Right hindlimb (tissue), 1 donor: ENCODE measurements at places on chromosomes 12 and 14.

- no peak for DNase-seq
These were observed 356.2 kb downstream of the SNAPC1 start for GRCh38 chr14:62118461-62118860.

DNA sequence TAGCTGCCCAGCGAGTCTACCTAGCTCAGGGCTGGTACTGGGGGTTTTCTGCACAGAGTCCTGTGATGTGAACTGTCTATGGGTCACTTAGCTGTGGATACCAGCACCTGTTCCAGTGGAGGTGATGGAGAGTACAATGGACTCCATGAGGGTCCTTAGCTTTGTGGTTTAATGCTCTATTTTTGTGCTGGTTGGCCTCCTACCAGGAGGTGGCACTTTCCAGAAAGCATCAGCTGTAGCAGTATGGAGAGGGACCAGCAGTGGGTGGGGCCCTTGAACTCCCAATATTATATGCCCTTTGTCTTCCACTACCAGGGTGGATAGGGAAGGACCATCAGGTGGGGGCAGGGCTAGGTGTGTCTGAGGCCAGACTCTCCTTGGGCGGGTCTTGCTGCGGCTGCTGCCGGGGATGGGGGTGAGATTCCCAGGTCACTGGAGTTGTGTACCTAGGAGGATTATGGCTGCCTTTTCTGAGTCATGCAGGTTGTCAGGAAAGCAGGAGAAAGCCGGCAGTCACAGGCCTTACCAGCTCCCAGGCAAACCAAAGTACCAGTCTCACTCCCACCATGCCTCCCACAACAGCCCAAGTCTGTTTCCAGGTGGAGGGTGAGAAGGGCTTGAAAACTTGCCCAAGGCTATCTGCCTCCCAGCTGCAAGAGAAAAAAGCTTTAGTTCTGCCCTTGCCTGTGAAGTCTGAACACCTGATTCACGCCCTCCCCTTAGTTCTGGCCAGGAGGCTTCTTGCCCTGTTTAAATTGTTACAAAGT is 163.0 kb upstream of the NUDT4 start:
- no peak for DNase-seq

GRCh38 chr14:57712102-57712501 is 153.8 kb downstream of the SLC35F4 start:
- no peak for DNase-seq

- DNase-seq, result no peak
These were observed 139.1 kb downstream of the ERC1 start for GRCh38 chr12:1130164-1130563.

DNA sequence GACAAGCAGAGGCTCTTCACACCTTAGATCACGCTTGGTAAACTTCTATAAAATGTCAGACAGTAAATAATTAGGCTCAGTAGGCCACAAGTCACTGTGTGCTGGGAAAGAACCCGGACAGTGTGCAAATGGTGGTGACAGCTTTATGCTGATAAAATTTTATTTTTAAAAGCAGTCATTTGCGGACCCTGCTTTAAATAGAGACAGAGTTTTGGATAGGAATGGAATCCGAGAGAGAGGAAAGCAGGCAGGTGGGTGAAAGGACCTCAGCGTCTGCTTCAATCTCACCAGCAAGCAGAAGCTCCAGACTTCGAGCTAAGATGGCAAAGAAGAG is 21.4 kb downstream of the ANKLE2 start:
- no peak for DNase-seq

GRCh38 chr12:49985981-49986380 is 13.2 kb downstream of the AQP6 start:
- no peak for DNase-seq

GRCh38 chr12:94498073-94498472 is 38.4 kb upstream of the CEP83 start:
- DNase-seq, result no peak

- DNase-seq, result no peak
These were observed 124.0 kb upstream of the TBX5 start for GRCh38 chr12:114529966-114530365.

GRCh38 chr12:102305486-102305885 is 107.9 kb upstream of the PMCH start:
- no peak for DNase-seq

DNA sequence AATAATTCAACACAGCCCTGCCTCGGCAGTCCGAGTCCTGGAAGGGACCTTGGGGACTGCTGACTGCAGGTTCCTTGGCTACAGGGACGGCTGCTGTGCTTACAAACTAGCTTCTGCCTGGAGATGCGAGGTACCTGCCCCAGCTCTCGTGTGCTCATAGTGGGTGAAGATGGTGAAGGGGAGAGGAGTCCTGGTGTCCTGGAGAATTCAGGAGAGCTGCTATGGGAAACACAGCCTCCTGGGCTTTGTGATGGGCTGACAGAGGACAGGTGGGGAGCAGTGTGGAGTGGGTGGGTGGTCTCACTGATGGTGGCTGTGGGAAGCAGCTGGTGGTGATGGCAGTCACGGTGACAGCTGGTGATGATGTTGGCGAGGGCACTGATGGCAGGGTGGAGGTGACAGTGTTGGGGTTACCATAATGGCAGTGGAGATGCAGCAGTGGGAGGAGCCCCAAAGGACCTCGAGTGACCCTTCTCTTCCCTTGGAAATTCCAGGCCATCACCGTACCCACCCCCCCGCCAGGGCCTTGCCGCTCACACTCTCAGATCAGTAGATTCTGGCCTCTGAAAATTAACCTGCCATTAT is 32.8 kb downstream of the HVCN1 start:
- no peak for DNase-seq
